ENCODE measurements at places on chromosomes 4 and X.
A peak's percentile ranks its signal among the peaks of the same experiment; 100 is the strongest.

- no peak for DNase-seq
Measured at GRCh38 chr4:123748806-123749205, 352.2 kb downstream of the SPRY1 start.

DNA sequence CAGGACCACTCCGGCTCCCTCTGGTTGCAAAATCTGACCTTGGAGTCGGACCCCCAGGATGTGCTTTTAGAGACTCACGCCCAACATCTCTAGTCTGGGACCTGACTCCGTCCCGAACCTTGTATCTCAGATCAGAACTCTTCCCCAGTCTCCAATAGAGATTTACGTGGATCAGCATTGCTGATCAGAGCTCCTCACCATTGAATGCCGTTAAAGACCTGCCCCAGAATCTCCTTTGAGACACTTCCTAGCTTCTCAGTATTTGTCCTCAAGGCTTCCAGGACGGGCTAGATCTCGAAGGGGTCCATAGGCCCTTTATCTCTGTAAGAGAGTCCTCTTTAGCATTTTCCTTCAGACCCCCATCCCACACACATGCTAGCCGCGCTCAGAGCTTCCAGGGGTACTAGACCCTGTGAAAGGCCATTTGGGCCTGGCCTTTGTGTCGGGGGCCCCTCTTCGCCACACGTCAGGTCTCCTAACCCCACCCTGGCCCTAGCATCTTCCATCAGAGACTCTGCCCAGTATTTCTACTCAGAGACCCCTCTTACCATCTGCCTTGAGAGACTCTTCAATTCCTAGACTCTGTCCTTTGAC lies 662 bp downstream of the UBA1 start:
- no peak for DNase-seq

DNA sequence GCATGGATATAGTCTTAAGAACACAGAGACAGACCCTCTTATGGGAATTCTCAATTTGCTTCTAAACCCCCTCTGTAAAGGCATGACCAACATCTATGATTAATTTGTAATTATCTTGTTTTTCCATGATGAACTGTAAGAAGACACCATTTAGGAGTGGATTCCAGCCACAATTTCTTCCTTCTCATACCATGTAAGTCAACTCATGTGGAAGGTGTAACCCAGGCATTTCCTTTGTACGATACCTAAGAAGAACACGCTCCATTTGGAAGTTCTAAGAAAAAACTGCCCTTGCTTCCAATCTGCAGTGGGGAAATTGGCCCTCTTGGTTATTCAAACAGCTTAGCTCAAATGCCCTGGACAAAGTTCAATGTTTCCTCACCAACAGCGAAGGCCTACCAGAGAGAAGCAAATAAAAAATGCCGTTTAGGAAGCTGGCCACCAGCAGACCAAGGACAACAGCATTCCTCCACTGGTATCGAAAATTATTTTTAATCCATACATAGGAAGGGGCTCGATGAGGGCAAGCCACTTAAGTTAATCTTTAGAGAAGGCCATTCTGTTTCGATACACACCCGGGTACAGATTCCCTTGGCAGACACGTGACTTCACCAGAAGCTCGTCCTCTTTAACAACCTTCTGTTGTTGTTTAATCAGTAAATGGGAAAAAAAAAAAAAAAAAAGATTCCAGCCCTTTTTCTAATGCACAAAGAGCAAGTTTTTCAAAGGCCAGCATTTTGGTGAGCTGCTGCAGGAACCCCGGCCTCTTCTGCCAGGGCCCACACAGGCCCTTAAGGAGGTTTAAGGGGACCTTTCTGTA lies 2.6 kb downstream of the DHRSX start:
- DNase-seq = no peak

GRCh38 chrX:11992271-11992670 lies 146.0 kb upstream of the FRMPD4 start:
- DNase-seq = no peak

DNA sequence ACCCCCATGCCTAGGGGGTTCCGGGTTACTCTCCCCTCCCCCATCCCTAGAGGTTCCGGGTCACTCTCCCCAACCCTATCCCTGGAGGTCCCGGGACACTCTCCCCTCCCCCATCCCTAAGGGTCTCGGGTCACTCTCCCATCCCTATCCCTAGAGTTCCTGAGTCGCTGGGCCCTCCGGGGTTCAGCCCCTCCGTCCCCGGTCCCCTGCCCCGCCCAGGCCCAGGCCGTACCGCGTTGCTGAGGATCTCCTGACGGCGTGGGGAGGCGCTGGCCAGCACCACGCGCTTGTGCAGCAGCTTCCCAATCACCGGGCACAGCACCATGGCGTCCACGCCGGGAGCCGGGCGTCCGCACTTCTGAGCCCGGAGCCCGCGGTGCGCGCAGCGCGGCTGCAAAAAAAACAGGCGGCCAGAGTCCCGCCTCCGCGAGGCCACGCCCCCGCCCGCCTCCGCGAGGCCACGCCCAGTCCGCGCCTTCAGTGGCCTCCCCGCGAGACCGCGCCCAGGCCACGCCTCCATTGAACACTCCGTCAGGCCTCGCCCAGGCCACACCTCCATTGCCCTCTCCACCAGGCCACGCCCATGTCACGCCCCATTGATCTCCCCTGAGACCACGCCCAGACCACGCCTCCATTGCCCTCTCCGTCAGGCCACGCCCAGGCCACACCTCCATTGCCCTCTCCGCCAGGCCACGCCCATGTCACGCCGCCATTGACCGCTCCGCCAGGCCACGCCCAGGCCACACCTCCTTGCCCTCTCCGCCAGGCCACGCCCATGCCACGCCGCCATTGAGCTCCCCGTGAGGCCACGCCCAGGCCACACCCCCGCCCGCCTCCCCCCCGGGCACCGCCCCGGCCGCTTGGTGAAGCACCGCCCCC lies at the start of gene ASMTL:
Gene ASMTL, minus strand, starts transcription at position 394 of the 879 bp plus-strand sequence. Its CDS starts 69 bp downstream, at position 325.
- DNase-seq = peak; percentile 100

DNA sequence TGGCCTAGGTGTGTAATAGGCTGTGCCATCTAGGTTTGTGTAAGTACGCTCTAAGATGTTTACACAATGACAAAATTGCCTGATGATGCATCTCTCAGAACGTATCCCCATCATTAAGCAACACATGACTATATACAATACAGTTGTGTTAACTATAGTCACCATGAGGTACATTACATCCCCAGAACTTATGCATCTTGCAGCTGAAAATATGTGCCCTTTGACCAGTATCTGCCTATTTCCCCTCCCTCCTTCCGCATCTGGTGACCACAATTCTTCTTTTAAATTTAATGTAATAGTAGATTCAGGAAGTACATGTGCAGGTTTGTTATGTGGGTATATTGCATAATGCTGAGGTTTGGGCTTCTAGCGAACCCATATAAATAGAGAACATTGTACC lies 239.8 kb upstream of the IL1RAPL1 start:
- no peak for DNase-seq

- DNase-seq = peak; percentile 36
Measured at GRCh38 chr4:7043284-7044136, at the start of gene TADA2B. TSS of gene TADA2B (plus strand) at chr4:7043372. CDS start at chr4:7043580, 208 bp downstream.

DNA sequence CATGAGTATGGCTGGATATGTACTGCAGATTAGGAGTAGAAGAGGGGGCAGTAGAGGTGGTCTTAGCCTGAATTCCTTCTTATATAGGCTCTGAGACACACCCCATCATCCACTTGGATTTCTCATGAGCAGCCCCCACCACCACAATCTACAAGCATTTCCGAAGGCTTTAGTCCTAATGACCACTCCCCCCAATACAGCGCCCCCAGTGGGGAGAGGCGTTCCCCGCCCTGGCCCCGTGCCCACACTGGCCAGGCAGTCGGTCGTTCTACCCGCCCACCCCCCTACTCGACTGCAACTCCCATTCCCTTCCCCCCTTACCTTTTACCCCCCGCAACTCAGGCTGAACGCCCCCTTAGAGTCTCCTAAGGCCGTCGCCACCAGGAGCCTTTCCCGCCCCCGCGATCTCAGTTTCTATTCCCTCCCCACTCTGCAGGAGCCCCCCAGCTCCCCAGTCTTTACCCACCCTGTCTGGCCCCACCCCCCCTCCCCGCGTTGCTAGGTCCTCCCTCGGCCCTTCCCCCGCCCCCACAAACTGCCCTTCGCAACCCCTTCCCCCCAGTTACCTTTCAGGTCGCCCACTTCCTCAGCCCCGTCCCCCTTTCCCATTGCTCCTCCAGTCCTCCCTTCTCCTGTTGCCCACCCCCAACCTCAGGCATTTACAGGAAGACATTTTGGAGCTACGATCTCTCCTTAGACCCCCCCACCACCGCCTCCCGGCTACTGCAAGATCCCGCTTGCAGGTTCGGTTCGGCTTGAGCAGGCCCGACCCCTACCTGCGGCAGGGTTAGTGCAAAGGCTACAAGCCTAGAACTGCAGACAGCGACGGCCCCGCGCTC lies 468 bp downstream of the ZMYM3 start:
- no peak for DNase-seq

DNA sequence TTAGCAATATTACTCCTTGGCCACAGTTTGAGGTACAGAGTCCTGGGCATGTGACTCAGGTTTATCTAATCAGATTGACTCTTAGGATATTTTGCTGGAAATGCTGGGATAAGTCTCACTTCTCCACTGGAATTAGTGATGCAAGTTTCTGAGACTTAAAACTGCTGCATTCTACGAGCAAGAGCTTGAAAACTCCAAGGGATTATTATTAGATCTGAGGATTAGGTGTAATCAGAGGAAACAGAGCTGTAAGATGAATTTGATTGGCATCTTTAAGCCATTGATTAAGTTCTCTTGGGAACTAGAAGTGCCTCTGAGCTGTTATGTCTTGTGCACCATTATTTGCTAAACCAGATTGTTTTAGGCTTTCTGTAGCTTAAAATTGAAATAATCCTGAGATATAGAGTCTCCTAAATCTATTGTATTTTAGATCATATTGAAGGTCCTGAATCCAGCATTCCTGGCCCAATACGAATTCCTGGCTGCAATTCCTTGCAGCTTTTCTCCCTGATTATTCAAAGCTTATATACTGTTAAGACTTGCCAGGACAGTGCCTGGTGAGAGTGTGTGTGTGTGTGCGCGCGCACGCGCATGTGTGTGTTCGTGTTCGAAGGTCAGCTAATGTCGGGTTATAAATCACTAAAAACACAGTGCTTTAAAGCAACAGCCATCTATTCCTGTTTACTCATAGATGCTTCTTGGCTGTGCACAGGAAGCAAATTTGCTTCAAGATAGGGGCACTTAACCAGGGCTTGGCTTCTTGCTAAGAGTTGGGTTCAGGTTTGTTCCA lies 735.1 kb downstream of the STIM2 start:
- DNase-seq = no peak

DNA sequence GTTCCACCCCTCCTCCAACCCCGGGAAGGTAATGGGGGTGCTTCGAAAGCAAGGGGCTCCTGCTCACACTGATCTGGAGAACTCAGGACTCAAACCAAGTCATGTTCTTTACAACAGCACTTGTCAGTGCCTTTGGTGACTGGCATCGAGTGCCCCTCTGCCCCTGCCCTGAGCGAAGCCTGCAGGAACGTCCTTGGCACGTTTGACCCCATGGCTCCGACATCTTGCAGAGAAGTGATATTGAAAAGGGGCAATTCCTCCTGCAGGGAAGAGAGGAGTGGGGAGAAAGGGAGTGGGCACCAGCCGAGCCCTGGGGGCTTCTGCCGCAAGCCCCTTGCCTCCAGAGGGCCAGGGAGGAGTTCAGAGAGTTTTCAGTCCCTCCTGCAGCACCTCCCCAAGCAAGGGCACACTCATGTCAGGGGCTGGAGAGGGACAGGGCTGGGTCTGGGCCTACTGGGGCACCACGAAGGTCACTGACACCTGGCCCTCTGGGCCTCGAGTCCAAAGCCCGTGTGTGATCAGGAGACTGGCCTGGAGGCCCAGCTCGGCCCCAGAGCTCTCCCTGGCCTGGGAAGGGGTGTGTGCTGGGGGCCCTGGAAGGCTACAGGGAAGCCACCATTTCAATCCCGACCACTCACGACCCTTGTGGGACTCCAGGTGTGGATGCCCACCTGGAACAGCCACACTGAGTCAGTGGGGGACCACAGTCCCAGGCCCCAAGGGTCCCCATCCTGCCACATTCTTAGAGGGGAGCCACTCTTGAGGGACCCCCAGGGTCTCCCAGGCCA lies 94.9 kb upstream of the NKX1-1 start:
- DNase-seq = no peak

- no peak for DNase-seq
Measured at GRCh38 chr4:173547889-173548288, 17.9 kb upstream of the HAND2 start.

DNA sequence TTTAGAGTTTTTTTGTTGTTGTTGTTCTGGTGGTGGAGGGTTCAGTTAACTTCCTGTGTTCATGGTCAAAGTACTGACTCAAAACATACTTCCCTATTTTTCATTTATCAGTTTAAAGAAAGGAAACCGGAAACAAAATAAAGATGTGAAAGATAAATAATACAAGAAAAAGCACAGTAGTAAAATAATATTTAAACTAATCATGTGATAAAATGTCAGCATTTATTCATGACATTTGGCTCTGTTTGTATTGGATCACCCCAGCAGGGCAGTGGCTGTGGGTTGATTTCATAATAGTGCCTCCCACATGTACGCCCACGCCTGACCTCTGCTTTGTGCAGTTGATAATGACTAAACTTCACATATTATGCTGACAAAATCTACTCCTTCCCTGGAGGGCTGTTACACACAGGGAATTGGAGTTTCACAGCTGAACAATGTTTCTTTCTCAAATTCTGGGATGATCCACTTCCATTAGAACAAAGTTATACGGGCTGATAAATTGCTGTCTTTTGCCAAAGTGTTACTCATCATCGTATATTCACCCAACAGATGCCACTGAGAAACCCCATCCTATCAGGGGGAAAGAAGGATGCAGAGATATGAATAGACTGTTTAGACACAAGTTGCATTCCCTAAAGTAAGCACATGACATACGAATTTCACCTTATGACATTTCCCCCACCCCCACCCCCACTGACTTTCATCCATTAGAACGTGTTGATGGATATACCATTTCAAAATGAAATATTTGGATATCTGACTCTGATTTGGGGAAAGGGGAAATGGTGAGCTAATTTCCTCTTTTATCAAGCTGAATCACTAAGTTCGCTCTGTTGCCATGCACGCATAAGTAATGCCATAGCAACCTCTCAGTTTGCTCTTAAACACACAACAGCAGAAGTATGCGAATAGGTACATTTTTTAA lies 48.3 kb downstream of the AMELX start:
- DNase-seq = no peak

DNA sequence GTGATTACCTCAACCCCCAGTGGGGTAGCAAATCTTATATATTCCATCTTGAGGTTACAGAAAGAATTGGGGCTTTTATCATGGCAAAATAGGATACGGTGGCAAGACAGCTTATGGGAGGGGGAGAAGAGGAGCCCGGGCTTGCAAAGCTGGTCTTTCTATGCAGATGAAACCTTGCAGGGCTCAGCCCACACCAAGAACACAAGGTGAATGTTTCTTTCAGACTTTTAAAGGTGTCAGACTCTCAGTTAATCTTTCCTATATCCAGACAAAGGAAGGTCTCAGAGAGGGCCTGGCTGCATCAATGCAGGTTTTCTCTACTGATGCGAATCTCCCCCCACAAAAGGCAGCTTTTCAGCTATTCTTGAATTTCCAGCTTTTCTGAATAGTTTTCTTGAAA lies 59.9 kb upstream of the WDR17 start:
- no peak for DNase-seq

- DNase-seq = no peak
Measured at GRCh38 chr4:121863799-121864198, 6.5 kb downstream of the BBS7 start.

DNA sequence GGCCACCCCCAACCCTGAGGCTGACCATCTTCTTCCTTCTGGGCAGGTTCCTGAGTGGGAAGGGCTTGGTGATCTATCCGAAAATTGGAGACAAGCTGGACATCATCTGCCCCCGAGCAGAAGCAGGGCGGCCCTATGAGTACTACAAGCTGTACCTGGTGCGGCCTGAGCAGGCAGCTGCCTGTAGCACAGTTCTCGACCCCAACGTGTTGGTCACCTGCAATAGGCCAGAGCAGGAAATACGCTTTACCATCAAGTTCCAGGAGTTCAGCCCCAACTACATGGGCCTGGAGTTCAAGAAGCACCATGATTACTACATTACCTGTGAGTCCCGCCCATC lies 9.7 kb downstream of the EFNB1 start:
- no peak for DNase-seq
